ENCODE measurements at places on chromosomes 3 and 15.

GRCh38 chr15:77631745-77632533 lies 773 bp downstream of the LINGO1 start:
- no peak for DNase-seq

GRCh38 chr3:150594150-150594549 lies 9.0 kb upstream of the SELENOT start:
- no peak for DNase-seq

DNA sequence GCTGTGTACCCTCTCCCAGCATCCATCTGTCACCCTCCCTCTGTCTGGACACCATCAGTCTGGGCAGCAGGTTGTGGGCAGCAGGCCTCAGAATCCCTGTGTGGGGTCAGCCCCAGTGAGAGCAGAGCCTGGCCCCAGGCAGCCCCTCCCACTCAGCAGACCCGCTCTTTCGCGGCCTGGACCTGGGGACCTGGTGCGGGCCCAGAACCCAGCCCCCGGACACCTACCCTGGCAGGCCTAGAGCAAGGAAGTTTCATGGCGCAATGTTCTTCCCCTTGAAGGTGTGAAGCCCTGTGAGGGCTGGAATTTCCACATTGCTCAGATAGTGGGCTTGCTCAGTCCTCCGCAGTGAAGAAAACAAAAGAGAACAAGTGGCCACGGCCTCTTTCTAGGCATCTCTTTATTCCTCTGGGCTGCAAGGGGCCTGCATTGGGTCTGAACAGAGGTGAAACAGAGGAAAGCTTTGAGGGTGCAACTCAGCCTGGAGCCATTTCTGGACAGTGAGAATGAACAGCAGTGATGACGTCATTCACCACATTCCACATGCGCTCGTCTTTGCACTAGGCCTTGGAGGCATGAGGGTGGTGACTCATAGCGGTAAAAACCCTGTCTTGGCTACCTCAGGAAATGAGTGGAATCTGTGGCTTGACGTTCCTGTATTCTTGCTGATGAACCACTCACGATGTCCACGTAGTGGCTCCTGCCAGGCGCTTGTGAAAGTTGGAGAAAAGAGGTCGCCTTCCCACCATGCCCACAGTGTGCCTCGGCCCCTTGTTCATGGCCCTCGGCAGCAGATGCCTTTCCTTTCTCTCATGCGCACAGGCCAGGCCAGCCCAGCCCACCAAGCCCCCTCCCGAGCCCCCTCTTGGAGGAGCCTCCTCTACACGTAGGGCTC lies 66.1 kb downstream of the SLC30A4 start:
- peak; percentile 88 for DNase-seq

DNA sequence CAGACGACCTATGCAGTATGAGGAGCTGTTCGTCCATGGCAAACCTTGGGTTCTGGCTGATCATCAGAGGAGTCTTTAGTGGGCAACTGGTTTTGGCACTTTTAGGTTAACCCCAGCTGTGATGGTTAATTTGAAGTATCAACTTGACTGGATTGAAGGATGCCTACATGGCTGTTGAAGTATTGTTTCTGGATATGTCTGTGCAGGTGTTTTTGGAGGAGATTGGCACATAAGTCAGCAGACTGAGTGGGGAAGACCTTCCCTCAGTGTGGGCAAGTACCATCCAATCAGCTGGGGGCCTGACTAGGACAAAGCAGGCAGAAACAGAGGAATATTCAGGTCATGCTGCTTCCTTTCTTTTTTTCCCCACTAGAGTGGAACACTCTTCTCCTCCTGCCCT lies 284.1 kb downstream of the NFKBIZ start:
- no peak for DNase-seq

DNA sequence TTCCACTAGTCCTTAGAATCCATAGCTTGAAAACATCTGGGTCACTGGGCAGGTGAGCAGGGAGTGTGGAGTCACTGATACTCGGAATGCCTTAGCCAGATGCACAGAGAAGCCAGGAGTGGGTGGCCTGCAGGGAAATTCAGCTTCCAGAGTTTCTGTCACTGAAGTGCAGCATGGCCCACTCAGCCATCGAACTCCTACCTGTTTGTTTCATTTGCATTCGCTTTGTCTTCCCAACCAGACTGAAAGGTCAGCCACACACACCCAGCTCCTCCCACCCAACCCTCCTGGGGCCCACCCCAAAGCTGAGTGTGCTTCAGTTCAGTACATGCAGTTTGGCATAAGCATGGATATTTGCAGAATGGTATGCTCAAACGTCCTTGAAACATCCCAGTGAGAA lies 124.5 kb upstream of the ATP10A start:
- DNase-seq, result no peak

DNA sequence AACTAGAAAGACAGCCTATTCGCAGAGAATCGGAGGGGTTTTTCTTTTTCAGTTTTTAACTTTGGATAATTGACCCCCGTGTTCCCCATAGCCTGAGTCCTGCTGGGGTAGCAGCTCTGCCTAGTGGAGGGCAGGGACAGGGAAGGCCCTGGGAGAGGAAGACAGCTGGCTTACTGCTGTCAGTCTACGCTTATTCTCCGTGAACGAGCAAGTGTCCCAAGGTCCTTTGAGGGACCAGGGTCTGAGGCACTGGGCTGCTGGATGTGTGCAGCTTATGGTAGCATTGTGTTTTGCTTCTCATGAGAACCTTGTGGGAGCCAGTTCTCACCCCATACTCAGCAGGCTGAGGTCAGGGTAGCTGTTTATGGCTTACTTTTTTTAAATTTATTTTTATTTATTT lies 3.0 kb downstream of the LIMD1 start:
- DNase-seq, result no peak

GRCh38 chr15:90261811-90262210 lies 3.7 kb upstream of the NGRN start:
- DNase-seq, result no peak

DNA sequence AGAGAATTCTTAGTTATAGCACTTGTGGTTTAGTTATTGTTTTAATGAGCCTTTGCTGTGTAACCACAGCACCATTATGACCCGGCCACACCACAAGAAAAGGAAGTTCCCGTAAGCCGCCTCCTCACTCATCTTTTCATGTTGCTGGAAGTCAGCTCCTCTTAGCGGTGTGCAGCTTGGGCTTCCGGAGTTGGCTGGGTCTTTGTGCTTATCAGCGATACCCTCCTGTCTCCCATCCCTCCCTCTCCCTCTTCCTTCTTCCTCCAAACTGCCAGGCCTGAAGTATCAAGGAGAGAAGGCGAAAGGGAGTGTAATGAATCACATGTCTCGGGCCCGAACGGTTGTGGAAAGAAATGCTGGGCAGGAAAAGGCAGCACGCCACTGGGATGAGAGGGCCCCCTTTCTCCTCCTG lies 353.5 kb downstream of the MCTP2 start:
- DNase-seq, result peak; percentile 43

GRCh38 chr15:88426304-88426703 lies 40.9 kb downstream of the MRPL46 start:
- no peak for DNase-seq

GRCh38 chr3:131658115-131658514 lies 155.3 kb upstream of the MRPL3 start:
- no peak for DNase-seq

DNA sequence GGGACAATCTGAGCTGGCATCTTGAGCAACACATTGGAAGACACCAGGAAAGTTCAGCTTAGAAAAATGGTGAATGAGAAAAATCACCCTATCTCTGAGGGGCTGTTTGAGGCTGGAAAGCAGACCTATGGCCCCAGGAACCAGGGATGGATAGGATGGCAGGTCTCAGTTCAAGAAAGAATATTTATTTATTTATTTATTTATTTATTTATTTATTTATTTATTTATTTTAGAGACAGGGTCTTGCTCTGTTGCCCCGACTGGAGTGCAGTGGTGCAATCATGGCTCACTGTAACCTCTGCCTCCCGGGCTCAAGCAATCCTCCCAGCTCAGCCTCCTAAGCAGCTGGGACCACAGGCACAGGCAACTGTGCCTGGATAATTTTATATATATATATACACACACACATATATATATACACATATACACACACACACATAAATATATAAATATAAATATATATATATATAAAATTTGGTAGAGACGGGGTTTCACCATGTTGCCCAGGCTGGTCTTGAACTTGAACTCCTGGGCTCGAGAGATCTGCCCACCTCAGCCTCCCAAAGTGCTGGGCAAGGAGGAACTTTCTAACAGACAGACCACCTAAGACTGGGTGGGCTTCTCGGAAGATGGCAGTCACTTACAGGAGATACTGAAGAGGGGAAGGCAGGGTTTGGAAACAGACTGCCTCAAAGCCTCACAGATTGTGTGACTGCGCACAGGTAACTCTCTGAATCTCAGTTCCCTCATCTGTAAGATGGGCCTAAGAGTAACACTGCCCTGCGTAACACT lies 29.7 kb downstream of the CCDC13 start:
- no peak for DNase-seq

DNA sequence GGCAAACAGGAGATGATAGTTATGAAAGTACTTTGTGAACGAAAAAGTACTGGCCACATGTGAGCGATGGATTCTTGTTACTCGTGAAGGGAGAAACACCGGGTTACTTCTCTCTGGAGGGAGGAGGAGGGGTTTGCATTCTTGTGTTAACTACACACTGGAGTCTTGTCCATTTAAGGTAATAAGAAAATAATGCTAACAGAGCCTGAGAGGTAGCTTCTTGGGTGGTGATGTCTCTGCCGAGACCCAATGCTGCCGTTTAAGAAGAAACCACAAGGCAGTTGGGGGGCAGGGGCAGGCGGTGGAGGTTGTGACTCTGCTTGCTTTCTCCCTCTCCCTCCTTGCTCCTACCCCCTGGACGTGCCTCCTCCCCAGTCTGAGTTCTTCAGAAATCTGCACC lies 100.9 kb upstream of the ROPN1 start:
- DNase-seq, result no peak

DNA sequence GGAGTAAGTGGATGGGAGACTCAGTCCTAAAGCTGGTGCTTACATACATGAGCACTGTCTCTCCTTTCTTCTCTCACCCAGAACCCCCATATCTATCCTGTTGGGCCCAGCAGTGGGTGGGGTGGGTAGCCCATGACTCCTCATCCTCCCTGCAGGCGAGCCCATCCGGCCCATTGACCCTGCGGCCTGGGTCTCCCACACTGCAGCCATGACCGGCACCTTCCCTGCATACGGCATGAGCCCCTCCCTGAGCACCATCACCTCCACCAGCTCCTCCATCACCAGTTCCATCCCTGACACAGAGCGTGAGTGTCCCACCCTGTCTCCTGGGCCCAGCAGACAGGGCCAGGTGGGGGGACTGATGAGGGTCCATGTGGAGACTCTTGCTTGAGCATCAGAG lies 8.0 kb upstream of the AP2M1 start:
- DNase-seq, result no peak

DNA sequence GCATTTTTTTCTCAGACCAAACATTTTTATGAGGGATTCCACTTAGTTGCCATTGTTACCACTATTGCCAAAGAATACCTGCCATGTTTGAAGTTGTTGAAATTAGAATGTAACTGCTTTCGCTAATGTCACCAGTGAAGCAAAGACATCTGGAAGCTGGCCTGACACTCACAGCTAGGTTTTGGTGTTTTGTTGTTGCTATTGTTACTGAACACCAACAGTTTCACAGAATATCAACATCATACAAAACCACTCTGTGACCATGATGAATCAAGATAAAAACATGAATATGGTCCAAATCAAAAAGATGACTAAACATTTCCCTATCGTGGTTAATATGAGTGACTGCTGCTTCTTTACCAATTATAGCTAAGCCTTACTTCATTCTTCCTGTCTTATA lies 6.9 kb upstream of the CFAP20DC start:
- DNase-seq, result no peak

DNA sequence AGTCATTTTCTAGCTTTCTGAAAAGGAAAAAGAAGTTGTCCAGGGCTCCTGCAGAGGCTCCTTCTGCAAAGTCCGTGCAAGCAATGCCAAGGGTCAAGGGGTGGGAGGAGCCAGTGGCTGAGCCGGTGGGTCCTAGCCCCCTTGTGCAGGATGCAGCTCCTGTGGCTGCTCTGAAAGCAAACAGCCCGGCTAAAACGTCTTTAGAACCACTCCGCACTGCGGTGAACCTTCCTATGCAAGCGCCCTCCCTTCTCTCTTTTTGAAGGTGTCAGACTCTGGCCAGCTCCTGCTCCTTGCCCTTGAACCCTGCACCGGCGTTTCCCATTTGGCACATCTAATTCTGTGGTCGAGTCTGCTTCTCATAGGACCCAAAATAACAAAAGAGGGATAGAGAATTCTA lies 183.1 kb downstream of the UACA start:
- no peak for DNase-seq

GRCh38 chr3:153410517-153410916 lies 248.5 kb downstream of the RAP2B start:
- DNase-seq, result no peak

DNA sequence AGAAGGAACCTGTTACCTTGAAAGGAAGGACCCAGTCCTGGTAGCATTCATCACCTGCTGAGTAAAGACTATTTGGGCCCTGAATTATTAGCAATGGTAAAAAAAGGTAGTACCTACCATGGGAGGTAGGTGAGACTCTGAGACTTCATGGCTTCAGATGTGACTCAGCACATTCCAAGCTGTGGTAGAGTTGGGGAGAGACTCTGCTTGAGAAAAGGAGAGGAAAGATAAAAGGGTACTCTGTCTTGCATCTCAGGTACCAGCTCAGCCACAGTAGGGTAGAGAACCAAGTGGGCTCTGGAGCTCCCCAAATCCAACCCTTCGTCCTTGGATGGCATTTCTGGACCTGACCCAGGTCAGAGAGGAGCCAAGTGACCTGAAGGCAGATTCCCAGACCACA lies 430.4 kb downstream of the TBL1XR1 start:
- DNase-seq, result no peak

DNA sequence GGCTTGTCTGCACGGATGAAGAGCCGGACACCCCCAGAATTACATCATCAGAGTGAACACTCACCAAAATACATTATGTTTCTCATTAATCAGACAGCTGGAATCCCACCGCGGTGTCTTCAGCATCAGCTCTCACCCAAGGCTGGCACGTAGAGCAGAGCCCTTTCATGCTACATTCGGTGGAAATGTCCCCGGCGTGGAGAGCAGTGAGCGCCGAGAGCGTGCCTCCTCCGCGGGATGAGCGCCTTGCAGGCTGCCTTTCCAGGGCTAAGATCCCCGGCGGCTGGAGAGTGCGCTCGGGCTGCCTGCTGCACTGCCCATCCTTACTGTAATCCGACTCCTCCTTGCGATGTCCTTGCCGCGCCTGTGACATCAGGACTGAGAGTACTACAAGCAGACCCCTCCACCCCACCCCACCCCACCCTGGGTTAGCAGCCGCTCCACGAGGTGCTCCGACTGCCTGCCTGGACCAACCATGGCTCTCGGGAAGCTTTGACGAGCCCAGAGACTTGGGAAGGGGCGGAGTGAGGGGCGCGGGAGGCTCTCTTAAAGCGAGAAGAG lies at the start of gene ZNF385D:
Gene ZNF385D, minus strand, starts transcription at position 380 of the 561 bp plus-strand sequence. Its CDS starts 294 bp downstream, at position 86.
- no peak for DNase-seq

Measured in AML-193 (cell line).